Fibroblast of the aortic adventitia (primary cell): ENCODE measurements at places on chromosomes 7 and 10.
A peak's percentile ranks its signal among the peaks of the same experiment; 100 is the strongest.

- no peak for DNase-seq
Observed at GRCh38 chr7:14133752-14134151, 144.3 kb upstream of the ETV1 start.

GRCh38 chr10:2478656-2479055 lies 588.7 kb upstream of the PFKP start:
- no peak for DNase-seq

- no peak for DNase-seq
Observed at GRCh38 chr10:86665868-86666267, 2.4 kb upstream of the LDB3 start.

- no peak for DNase-seq
Observed at GRCh38 chr10:132984008-132984295, 41.6 kb upstream of the CFAP46 start.

DNA sequence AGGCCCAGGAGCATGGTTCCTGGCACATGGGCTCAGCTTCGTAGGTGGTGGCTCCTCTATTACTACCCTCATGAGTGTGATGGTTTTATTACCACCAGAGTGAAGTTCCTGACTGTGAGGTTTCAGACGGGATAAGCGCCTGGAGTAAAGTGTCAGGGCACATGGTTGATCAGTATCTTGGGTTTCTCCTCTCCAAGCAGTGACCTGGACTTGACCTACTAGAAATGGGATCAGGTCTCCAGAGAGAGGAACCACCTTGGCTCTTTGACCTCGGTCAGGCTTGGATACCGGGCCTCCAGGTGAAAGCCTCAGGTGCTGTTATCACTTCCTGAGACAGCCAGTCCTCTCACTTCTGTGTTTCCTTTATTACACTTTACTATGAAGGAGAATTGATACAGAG lies 67.7 kb downstream of the GRK5 start:
- DNase-seq, result no peak

GRCh38 chr10:99906470-99906869 lies 103.3 kb downstream of the DNMBP start:
- DNase-seq, result peak; percentile 97

GRCh38 chr10:86607674-86608073 lies 46.7 kb upstream of the OPN4 start:
- no peak for DNase-seq

DNA sequence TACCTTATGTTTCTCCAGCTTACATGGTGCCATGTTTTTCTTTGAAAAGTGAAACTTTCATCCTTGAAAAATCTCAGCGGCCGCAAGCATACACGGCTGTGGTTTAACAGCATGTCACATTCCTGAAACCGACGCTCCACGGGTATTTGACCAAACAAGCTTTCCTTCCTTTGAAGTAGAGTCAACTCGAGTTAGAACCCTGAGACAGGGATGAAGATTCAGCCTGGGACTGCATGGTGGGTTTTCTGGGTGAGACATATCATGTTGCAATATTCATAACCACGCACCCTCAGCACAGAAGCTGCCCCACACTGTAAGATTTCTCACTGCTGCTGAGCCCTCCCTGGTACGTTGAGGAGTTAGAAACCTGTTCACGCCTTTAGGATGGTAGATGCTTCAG lies 8.1 kb downstream of the CYP26A1 start:
- no peak for DNase-seq

GRCh38 chr7:69773535-69774225 lies 175.4 kb downstream of the AUTS2 start:
- DNase-seq, result no peak

DNA sequence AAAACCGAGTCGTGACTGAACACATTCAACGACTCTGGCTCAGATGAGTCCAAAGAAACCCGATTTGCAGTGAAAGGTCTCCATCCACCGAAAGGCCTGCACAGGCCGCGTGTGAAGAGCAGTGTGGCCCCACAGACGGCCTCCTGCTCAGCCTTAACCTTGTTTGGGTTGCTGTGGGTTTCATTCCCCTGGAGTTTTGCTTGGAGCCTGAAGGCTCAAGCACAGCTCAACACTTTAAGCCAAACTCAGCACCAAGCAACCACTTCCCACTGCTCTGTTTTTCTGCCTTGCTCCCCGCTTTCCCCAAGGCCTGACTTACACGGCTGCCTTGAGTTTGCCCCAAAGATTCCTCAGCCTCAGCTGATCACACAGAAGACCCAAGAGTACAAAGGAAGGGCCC lies 398.2 kb upstream of the NFE2L3 start:
- DNase-seq, result no peak

GRCh38 chr10:45241865-45242520 lies 73.4 kb downstream of the OR13A1 start:
- DNase-seq, result no peak

- no peak for DNase-seq
Observed at GRCh38 chr7:95535662-95536061, 49.9 kb downstream of the ASB4 start.

GRCh38 chr7:17070231-17070708 lies 188.5 kb upstream of the AGR3 start:
- DNase-seq, result peak; percentile 25

GRCh38 chr7:1081931-1082401 lies 5.9 kb upstream of the GPER1 start:
- DNase-seq, result no peak

DNA sequence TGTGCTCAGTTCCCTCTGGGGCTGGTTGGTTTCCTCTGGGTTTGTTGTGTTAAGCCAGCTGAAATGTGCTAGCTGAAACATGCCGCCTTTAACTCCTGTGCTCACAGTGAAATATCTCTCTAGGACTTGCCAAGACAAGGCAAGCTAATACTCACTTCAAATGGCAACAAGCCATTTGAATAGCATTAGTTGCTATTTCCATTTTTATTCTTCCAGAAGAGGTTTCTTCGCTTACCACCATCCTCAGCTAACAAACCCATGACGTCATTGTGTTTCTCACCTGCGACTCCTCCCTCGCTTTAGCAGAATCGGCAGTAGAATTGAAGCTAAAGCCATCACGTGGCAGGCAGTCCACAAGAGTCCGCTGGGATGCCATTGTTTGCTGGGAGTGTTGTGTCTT lies 61.3 kb downstream of the ZNF22 start:
- no peak for DNase-seq
